ENCODE measurements at places on chromosomes 6 and 20. TPM values are rescaled to one million over a fixed set of nuclear protein-coding genes. Genes with fewer than 3 reads are reported as not detected.

GABRR1 gene
- 0.26 TPM for total RNA-seq

SIRPD gene
- not detected for total RNA-seq

- DNase-seq, result no peak
- H3K4me3 ChIP-seq, result no peak overlapping the region
- peaks cover 4% of the 10 kb centered on the region for H3K36me3 ChIP-seq
- no peaks in the 10 kb centered on the region for H3K27me3 ChIP-seq
- H3K4me1 ChIP-seq, result no peaks in the 10 kb centered on the region
Measured at GRCh38 chr6:100504786-100505737, 40.3 kb upstream of the SIM1 start.

DNA sequence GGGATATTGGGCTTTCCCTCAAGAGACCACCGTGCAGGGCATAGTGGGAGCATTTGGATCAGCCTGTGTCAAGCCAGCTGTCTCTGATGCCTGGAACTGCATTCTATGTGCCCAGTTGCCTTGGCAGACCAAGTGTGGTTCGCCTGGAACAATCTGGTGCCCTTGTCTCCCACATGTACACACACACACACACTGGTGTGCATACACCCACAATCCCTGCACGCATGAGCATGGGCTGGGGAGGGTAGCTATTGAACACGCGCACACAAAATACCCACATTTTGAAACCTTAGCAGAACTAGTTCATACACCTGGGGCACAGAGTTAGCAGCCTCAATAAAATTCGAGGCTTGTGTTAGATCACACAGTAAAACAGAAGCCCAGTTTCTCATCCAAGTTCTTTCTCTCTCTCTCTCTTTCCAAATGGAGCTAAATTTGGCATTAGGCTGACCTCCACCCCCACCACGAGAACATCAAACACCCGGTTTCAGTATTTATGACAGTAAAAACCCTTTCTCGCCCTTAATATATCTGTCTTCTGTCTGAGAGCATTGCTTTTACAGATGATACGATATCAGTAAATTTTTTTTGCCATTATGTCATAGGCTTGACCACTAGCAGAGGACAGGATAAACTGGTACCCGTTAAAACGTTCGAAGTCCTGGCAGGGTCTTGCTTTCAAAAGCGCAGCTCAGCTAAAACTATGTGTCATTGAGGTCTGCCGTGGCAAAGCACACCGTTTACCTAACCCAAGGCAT is 18.2 kb upstream of the NFATC2 start:
- peaks cover 38% of the 10 kb centered on the region for H3K27me3 ChIP-seq
- no peak overlapping the region for H3K27ac ChIP-seq
- no peak for DNase-seq
- H3K4me3 ChIP-seq, result peak overlapping the region; percentile 89
- no peaks in the 10 kb centered on the region for H3K36me3 ChIP-seq

DNA sequence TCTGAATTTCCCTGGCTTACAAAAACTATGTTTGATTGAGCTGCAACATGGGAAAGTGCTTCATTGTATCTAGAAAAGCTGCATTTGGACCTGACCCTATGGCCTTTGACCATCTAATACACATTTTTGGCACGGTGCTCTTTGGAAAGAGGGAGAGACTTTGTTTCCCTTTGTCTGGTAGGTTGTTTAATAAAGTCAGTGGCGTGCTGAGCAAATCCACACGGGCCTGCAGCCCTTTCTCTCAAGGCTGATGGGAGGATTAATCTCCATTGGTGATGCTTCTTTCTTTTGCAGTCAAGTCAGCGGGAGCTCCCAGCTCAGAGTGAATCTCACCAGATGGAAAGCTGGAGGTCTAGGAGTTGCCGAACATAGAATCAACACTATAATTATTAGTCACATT is 314.7 kb upstream of the CNR1 start:
- H3K36me3 ChIP-seq, result peaks cover 15% of the 10 kb centered on the region
- no peak overlapping the region for H3K27ac ChIP-seq
- H3K4me3 ChIP-seq, result no peak overlapping the region

- H3K27me3 ChIP-seq, result no peaks in the 10 kb centered on the region
- H3K4me3 ChIP-seq, result no peak overlapping the region
- no peaks in the 10 kb centered on the region for H3K4me1 ChIP-seq
- no peaks in the 10 kb centered on the region for H3K36me3 ChIP-seq
- no peak overlapping the region for H3K27ac ChIP-seq
Measured at GRCh38 chr6:163717106-163717764, 302.7 kb downstream of the QKI start.

- peak within 1 kb of the TSS; percentile 46 for H3K27ac ChIP-seq
- H3K36me3 ChIP-seq, result peaks cover 18% of the 10 kb centered on the region
- no peaks in the 10 kb centered on the region for H3K27me3 ChIP-seq
- peaks cover 7% of the 10 kb centered on the region for H3K4me1 ChIP-seq
Measured at GRCh38 chr6:2841264-2842138, at the start of gene SERPINB1. Gene SERPINB1, minus strand, starts transcription at chr6:2841863. Its CDS starts 1,277 bp downstream, at chr6:2840586.

Data from H9 (cell line).